ENCODE measurements at places on chromosomes 16 and 17. TPM values are rescaled to one million over a fixed set of nuclear protein-coding genes. Genes with fewer than 3 reads are reported as not detected.
A peak's percentile ranks its signal among the peaks of the same experiment; 100 is the strongest.

DNA sequence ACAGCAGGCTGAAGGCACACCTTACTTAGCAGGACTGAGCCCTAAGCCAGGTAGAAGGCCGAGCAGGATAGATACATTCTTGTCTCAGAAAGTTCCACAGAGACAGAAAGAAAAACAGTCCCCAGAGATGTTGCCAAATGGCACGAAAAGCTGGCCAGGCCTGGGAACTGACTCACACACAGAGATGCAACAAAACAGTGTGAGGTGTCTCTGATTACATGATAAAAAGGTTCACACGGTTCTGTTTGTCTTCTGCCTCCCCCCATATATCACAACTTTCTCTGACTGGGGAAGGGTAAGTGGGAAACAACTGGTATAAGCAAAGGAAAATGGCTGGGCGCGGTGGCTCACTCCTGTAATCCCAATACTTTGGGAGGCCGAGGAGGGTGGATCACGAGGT lies 1.7 kb downstream of the WBP2 start:
- peaks cover 48% of the 10 kb centered on the region for H3K4me1 ChIP-seq
- no peak for DNase-seq
- H3K36me3 ChIP-seq = peaks cover 33% of the 10 kb centered on the region
- no peak overlapping the region for H3K4me3 ChIP-seq
- no peaks in the 10 kb centered on the region for H3K27me3 ChIP-seq

GRCh38 chr17:7930841-7931631 lies 710 bp downstream of the TRAPPC1 start:
- peaks cover 13% of the 10 kb centered on the region for H3K36me3 ChIP-seq
- no peak for DNase-seq
- H3K27ac ChIP-seq = peak overlapping the region; percentile 83
- H3K27me3 ChIP-seq = no peaks in the 10 kb centered on the region
- peak overlapping the region; percentile 94 for H3K4me3 ChIP-seq

DNA sequence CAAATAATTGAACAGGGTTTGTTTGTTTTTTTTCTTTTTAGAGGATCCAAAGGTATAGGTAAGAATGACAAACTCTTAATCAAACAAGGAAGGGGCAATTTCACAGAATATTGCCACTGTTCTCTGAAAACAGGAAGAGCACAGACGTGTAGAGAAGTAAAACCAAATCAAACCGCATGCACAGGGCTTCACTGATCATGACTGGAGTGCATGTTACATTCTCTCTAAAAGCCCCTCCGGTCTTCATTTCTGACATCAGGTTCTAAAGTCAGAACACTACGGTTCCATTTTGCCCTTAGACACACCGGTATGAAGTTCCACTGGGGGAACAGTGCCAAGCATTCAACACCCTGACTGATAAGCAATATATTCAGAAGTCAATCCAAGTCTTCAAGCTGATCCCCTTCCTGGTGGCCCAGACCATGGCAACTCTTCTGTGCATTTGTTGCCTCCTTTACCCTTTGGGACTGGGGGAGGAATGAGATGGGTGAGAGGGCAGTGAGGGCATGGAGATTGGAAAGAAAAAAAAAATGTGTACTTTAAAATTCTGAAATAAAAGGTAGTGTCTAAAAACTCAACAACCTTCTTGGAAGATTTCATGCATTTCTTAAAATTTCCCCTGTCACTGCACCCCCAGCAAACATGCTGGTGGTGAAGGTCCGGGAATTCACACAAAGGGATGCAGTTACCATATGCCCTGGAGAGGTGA lies 1.4 kb downstream of the MMD start:
- H3K27ac ChIP-seq = peak overlapping the region; percentile 65
- no peaks in the 10 kb centered on the region for H3K36me3 ChIP-seq
- H3K4me1 ChIP-seq = peaks cover 21% of the 10 kb centered on the region
- H3K4me3 ChIP-seq = peak overlapping the region; percentile 99
- H3K27me3 ChIP-seq = peaks cover 4% of the 10 kb centered on the region

GRCh38 chr17:330993-331701 lies 21.5 kb downstream of the RPH3AL start:
- H3K27ac ChIP-seq = no peak overlapping the region
- peak; percentile 24 for DNase-seq

DNA sequence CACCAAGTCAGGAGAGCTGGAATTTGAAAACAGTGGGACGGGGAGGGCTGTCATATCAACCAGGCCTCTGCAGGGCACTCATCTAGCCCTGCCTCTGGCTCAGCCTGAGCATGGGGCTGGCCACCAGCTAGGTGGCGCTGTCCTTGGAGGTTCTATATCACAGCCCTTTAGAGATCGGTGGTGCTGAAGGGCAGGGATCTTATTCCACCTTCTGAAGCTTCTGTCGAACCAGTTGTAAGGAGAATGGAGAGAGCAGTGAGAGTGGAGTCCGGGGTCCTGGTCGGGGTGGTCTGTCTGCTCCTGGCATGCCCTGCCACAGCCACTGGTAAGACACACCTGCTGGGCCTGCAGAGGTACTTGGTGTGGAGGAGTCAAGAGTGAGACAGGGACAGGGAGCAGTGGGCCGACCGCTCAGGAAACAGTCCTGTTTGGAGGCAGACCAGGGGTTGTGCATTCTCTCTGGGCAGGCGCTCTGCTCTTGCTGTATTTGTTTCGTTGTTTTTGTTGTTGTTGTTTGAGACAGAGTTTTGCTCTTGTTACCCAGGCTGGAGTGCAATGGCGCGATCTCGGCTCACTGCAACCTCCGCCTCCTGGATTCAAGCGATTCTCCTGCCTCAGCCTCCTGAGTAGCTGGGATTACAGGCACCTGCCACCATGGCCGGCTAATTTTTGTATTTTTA lies at the start of gene CES3:
Gene CES3, plus strand, starts transcription at position 202 of the 680 bp plus-strand sequence. Its CDS starts 42 bp downstream, at position 244.
- H3K4me1 ChIP-seq = peaks cover 4% of the 10 kb centered on the region
- DNase-seq = peak; percentile 42
- no peaks in the 10 kb centered on the region for H3K36me3 ChIP-seq
- H3K4me3 ChIP-seq = no peak within 1 kb of the TSS
- H3K27ac ChIP-seq = no peak within 1 kb of the TSS
- no peaks in the 10 kb centered on the region for H3K27me3 ChIP-seq

- H3K27ac ChIP-seq = no peak overlapping the region
- no peaks in the 10 kb centered on the region for H3K27me3 ChIP-seq
- no peak for DNase-seq
- H3K36me3 ChIP-seq = peaks cover 40% of the 10 kb centered on the region
- peaks cover 2% of the 10 kb centered on the region for H3K4me1 ChIP-seq
Observed at GRCh38 chr16:4706871-4707270, 13.5 kb downstream of the NUDT16L1 start.

- peaks cover 22% of the 10 kb centered on the region for H3K4me1 ChIP-seq
- H3K27ac ChIP-seq = no peak overlapping the region
- DNase-seq = no peak
- H3K27me3 ChIP-seq = no peaks in the 10 kb centered on the region
- peaks cover 37% of the 10 kb centered on the region for H3K36me3 ChIP-seq
Observed at GRCh38 chr16:8852534-8852933, 16.3 kb downstream of the CARHSP1 start.

The ECI1 gene
- total RNA-seq = 12.5 TPM

The TMEM238L gene
- not detected for total RNA-seq

The CCL7 gene
- total RNA-seq = not detected

The CTRB1 gene
- not detected for total RNA-seq

Data from CD4-positive, alpha-beta T cell (primary cell).